ENCODE measurements at places on chromosomes 4 and X.

DNA sequence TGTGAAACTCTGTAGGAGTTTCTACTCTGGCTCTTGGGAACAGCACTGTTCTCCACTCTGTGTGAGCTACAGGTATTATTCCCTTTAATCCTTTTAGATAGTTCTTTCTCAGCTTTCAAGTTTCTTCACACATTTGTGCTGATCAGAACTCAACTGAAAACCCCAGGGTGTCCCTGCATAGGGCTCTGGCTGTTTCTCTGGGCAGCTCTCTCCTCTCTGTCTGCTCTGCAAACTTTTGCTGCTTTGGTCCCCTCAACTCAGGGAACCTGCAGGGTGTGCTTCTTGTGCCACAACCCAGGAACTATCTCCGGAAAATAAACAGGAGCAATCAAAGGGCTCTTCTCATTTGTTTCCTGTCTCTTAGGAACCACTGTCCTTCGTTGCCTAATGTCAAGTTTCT lies 196.6 kb upstream of the GABRA2 start:
- DNase-seq: no peak

GRCh38 chr4:81505004-81505598 lies 33.4 kb upstream of the RASGEF1B start:
- no peak for DNase-seq

DNA sequence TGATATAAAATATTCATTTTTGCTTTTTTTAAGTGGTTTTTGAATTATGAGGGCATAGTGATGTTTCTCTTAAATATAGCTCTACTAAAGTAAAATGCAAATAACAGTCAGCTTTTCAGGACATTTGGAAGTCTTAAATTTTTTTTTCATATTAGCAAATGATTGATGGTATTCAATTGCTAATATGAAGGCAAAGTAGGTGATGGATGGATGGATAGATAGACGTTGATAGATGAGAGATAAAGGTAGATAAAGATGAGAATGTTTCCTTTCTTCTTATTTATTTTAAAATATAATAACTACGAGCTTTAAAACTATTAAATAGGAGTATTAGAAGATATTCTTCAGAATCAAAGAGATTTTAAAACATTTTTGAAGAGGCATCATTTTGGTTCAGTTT lies 83.7 kb downstream of the FBXO8 start:
- DNase-seq: no peak

DNA sequence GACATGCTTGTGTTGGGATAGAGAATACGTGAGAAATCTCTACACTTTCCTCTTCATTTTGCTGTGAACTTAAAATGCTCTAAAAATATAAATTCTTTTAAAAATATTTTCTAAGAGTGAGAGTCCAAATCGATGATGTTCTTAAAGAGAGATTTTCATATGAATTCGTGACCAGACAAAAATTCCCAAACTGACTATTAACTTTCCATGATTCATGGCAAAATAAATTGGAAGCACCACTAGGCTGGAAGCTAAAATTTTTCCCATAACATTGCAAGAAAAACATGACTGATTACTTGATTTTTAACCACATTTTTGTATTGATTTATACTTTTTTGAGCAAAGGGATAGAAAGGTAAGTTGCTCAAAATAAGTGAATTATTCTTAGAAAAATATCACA lies 201.1 kb downstream of the ANTXR2 start:
- DNase-seq: no peak

DNA sequence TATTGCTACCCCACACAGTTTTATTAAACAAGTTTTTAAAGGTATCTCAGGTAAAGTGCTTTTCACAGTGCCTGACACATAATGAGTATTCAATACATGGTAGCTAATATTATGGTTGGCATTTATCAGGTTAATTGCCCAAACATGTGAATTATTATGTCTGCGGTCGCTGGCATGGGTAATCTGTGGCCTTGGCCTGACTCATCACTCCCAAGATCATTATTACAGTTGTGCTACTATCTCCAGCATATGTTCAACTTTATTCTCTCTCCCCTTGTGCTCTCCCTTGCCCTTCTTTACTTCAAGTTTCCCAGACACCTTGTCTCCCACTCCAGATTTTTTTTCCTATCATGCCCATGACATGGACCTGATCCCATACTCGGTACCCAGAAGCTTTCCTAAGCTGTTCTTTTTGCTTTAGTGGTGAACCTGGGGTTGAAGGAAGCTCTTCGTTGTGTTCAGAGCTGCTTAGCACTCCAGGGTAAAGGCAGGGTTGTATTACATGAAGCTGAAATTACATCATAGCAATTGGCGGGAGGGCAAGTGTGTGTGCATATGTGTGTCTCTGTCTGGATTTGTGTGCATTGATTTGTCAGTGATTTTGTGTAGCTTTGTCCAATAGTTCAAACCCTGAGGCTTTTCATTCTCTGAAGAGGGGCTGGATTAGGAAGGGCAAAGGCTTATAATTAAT lies 176.5 kb upstream of the NRK start:
- DNase-seq: no peak

DNA sequence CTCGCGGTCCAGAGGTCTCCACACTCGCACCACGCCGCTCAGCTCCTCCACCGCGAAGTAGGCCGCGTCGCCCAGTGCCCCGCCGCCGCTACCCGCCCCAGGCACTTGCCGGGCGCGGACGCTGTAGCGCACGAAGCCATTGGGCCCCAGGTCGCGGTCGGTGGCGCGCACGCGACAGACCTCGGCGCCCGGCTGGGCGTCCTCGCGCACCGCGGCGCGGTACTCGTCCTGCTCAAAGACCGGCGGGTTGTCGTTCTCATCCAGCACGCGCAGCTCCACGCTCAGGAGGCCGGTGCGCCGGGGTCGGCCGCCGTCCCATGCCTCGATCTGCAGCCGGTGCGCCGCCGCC lies 1.4 kb downstream of the DCHS2 start:
- DNase-seq: no peak

- no peak for DNase-seq
Measured at GRCh38 chr4:138297743-138298405, 55.7 kb upstream of the SLC7A11 start.

DNA sequence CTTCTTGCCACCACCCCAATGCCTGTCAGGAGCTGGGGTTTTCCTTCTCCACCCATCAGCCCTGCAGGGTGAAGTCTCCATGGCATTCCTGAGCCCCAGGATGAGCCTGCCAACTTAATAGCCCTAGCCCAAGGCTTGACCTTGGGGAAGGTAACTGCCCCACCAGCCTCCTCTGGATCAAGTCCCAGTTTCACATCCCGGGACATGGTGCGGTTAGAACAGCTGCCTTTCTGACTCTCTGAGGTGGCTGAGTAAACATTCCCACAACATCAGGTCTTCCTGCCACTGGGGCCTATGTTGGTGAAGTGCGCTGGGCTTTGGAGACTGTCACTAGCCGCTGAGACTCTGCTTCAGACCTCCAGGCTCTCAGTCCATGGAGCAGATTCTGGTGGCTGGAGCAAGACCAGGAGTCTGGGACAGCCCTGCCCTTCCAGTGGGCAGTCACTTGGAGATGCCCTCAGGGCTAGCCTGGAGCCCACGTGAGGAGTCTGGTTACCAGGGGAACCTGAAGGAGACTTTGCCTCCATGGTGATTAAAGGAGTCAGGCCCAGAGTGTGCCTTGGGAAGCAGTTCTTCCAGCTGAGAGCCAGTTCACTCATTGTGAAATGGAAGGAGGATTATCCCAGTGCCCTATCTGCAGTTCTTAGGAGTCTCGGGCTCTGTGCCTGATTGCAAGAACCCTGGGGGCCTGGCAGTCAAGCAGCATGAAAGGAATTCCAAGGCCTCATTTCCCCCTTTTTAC lies 56.8 kb downstream of the SMIM20 start:
- DNase-seq: no peak

DNA sequence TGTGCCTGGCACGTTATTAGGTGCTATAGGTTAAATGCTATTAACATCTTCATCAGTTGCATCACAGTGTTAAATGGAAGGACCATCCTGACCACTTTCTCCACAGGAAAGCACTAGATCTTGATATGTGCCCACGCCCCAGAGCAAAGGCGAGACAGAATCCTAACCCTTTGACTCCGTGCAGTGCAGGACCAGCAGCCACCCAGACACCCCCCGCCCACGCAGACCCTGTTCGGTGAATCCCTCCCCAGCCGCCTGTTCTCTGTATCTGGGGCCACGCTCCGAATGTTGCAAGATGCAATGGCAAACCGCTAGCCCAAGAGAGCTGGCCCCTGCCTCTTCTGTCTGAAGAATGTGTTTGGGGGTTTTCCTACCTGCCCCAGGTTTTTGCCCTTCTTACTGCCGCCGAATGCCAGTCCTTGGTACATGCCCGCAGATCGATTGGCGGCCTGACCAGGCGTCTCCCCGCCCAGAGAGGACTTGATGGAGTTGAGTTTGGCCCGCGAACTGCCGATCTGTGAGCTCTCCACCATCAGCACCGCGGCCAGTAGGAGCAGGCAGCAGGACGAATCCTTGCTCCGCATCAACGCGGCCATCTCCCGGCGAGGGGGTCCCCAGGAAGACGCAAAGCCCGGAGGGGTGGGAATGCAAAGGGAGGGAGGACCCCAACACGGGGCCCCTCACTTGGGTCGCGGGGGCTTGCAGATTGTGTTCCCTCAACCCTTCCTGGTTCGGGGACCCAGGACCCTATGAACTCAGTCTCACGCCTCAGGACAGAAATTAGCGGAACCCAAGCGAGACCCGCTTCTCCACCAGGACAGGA lies 906 bp downstream of the DKK2 start:
- DNase-seq: no peak

GRCh38 chr4:171875291-171875690 lies 62.1 kb downstream of the GALNTL6 start:
- DNase-seq: no peak

DNA sequence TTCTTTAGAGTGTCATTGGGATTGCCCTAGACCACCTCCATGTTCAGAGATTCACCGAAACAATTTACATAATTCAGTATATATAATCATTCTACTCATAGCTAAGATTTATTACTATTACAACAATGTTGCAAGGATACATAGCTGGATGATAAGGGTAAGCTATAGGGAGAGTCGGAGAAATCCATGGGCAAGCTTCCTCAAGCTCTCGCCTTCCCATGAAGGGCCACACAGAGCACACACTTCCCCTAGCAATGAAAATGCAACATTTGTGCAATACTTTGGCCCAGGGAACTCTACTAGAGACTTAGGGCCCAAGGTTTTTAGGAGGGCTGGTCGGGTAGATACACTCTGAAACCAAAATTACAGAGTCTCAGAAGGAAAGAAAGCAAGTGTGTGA lies 49.7 kb upstream of the ABCG2 start:
- DNase-seq: no peak

DNA sequence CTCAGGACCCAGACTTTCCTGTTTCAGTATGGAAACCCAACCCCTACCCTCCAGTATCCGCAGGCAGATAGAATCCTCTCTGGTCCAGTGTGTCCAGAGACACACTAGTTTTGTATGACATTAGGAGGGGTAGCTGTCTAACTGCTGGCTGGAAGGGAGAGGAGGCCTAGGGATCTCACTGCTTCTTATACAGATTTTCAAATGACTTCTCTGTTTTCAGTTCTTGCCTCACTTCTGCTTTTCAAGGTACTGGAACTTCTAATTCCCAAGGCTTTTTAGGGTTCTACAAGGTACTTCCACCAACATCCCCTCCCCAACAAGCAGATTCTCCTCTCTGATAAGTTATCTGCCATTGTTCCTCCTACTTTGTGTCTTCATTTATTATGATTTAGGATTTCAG lies 6.1 kb downstream of the SGCB start:
- no peak for DNase-seq

DNA sequence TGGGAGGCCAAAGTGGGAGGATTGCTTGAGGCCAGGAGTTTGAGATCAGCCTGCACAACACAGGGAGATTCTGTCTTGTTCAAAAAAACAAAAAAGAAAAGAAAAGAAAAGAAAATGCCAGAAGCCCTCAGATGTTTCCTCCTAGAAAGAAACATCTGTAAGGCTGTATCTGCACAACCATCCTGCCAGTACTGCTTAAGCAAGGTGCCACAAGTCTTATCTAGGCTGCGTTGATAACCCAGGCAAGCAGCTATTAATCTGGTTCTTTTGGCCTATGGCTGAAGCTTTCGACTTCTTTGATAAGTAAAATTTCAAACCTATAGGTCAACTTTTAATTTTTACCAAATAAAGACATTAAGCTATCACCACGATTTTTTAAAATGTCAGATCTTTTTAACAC lies 3.1 kb downstream of the COX18 start:
- no peak for DNase-seq

GRCh38 chr4:186037692-186038658 lies 31.0 kb upstream of the TLR3 start:
- no peak for DNase-seq

- DNase-seq: no peak
Measured at GRCh38 chr4:110823251-110823650, 200.4 kb upstream of the PITX2 start.

GRCh38 chr4:126954537-126955291 lies 678.0 kb upstream of the INTU start:
- no peak for DNase-seq

- no peak for DNase-seq
Measured at GRCh38 chr4:2251073-2251794, 9.3 kb upstream of the HAUS3 start.

- DNase-seq: peak; percentile 28
Measured at GRCh38 chr4:74205559-74205958, 47.6 kb downstream of the MTHFD2L start.

- DNase-seq: no peak
Measured at GRCh38 chr4:108372681-108373080, 203.9 kb upstream of the LEF1 start.

- no peak for DNase-seq
Measured at GRCh38 chrX:29461039-29461438, 754.3 kb upstream of the MAGEB2 start.

DNA sequence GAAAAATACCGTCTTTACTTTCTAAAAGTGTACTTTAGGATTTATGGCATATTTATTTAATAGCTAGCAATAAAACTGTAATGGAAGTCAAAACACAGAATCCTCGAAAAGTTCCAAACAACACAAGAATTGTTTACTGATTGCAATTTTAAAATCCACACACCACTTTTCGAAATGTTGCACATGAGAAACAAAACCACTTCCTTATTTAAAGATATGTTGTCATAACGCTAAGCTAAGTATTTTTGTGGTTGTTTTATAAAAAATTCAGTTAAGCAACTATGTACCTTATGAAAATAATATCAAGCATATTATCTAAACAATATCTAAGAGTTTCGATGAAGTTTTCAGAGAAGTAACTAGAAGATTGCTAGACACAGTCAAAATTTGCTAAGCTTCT lies 344 bp downstream of the TMPRSS11D start:
- no peak for DNase-seq

GRCh38 chr4:154313004-154313585 lies 178.5 kb downstream of the DCHS2 start:
- DNase-seq: no peak

GRCh38 chr4:23105759-23106370 lies 413.1 kb downstream of the GBA3 start:
- no peak for DNase-seq

- no peak for DNase-seq
Measured at GRCh38 chr4:54819034-54819433, 161.3 kb downstream of the KIT start.

GRCh38 chr4:142383800-142384470 lies 462.2 kb downstream of the INPP4B start:
- DNase-seq: no peak

GRCh38 chrX:12866451-12867377 lies at the start of gene TLR7:
TLR7 (plus strand) TSS chrX:12867072; CDS start chrX:12867579, 507 bp downstream.
- no peak for DNase-seq

All from DMS 273 treated with DMSO at 0.1 percent for 48 hours (cell line).